ENCODE measurements at places on chromosomes 16 and 17.

GRCh38 chr16:29993903-29994599, 1.4 kb downstream of the HIRIP3 start:
- no peak for DNase-seq

- no peak for DNase-seq
Observed at GRCh38 chr17:65323049-65323448, 185.9 kb downstream of the RGS9 start.

GRCh38 chr16:4116325-4117249, at the start of gene ADCY9:
TSS of gene ADCY9 (minus strand) at chr16:4116442. CDS start at chr16:4115442, 1,000 bp downstream.
- no peak for DNase-seq

DNA sequence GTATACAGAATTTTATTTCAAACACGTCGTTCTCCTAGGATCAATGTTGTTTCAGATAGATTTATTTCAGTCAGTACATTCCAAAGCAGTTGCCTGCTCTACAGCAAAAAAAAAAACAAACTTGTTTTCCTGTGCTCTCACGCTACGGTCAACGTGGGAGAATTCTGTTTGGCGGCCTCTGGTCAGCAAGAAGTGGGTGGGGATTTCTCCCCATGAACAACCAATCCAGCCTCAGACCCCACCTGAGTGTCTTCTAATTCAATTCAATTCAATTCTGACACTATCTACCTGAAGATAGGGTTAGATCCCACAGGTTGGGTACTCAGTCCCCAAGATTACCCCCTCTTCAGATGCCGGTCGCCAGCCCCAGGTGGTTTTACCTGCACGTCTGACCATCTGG, 22.1 kb downstream of the C17orf58 start:
- DNase-seq: no peak

DNA sequence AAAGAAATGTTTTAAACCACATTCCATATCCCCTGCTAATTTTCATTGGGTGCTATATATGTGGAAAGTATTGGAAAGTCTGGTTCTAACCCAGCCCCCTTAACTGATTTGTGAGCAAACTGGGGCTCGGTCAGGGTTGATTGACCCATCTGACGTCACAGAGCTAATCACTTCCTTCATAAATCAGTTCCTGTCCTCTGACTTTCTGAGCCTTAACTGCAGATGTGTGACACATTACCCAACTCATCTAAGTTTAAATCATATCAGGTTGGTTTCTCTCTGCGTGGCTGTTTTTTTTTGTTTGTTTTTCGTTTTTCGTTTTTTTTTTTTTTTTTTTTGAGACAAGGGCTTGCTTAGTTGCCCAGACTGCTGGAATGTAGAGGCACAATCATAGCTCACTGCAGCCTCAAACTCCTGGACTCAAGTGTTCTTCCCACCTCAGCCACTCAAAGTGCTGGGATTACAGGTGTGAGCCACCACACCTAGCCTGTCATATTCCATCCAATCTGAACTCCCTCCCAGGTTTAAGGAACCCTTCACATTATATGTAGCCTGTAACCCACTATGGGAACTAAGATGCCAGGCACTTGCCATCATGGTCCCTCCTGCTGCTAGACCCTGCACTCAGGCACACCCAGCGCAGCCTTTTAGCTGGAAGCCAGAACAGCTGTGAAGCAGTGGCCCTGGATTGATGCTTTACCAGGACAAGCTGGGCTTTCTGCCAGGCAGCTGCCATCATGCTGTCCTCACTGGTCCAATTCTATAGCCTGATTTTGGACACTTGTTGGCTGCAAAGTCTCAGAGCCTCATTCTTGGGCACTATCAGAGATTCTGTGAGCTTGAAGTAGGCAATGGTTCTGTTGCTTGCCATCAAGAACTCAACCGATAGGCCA, 6.9 kb upstream of the BPTF start:
- DNase-seq: no peak

DNA sequence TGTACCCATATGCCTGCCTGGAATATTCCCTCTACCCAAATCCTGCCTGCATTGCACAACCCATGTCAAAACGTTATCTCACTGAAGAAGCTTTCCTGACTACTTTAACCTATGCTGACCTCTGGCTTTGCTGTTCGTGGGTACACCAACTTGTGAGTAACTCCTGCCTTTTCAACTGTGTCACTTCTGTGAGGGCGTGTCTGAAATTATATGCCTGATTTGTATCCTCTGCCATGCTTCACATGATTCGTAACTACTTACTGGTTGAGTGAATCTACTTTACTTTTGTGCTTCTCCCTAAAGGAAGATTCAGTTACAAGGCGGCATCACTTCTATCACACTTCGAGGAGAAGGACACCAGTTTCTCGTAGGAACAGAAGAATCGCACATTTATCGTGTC, 33.3 kb upstream of the USP43 start:
- no peak for DNase-seq

DNA sequence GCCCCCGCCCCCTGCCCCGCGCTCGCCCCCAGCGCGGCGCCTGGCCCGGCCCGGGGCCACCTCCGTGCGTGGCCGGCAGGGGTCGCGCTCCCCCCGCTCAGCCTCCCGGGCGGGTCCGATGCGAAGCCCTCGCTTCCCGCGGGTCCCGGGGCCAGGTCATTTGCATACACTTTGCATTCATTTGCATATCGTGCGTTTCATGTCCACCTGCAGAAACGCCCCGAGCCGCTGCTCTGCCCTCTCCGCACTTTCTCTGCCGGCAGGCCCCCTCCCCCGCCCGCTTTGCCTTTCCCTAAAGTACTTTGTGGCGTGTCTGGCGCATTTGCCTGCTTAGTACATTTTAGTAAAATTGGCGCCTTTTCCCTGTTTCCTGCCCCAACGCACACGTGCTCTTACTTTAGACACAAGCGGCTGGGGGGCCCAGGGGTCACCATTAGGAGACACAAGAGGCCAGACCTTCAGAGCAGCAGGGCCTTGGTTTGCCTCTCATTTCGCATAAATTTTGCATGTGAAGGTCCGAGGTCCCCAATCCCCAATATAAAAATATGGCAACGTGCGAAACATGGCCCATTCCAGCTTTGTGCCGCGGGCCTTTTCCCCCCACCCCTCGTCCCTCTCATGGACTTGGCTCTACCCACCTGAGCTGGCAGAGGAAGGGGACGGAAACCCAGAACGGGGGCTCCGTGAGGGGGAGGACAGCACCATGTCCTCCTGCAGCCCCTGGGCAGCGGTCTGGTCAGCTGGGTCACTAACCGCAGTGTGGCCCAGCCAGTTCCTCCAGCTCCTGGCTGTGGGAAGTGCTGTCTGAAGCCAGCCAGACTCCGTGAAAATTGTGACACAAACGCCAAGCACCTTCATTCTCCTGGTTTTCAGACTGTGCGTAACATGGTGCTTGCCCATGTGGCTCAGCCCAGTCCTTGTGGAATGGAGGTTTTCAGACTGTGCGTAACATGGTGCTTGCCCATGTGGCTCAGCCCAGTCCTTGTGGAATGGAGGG, 34.8 kb downstream of the CBFA2T3 start:
- DNase-seq: no peak

GRCh38 chr16:84950906-84951305, 60.4 kb downstream of the ZDHHC7 start:
- no peak for DNase-seq

DNA sequence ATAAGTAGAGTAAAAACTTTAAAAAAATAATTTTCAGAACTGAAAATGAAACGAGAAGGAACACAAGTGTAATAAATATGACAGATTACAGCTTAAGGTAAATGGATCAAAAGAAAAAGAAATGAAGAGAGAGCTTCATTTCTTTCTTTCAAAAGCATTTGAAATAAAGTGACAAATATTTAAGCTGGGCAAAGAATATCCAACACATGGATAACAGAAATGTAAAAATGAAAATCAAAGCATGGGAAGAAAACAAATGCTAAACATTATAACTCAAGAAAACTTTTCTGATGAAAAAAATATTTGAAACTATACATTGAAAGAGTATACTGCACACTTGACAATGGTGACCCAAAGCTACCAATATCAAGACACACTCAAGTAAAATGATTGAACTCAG, 143.6 kb upstream of the IRX5 start:
- no peak for DNase-seq

DNA sequence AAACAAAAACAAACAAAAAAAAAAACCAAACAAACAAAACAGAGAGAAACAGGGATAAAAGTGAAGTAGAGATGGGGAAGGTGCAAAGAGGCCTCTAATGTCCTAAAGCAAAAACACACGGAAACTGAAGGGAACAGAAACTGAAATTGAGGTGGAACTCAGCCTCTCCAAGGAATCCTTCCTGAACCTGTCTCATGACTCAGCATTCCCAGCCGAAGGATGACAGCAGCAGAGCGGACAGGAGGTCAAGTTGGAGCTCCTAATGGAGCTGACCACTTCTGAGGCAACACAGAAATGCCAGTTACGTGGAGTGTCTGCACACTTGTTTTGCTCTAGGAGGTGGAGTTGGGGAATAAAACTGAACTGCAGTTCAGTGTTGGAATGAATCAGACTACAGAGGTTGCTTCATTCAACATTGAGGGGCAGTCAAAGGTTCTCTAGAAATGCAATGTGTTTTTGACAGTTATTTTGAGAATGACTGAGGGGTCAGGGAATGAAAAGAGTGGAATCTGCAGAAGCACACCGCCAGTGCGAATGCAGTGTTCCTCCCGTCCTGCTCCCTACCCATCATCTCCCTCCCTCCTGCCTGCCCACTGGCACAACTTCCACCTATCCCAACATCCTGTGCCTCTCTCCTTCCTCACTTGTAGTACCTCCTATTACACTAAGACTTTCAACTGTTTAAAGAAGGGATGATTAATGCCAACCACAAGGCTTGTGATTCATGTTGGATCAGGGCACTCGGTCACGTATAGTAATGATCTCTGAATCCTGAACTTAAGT, 6.3 kb downstream of the UBE2O start:
- no peak for DNase-seq

- DNase-seq: no peak
Observed at GRCh38 chr17:17084941-17085340, 42.7 kb downstream of the MPRIP start.

GRCh38 chr17:15469260-15469659, 1.8 kb upstream of the CDRT4 start:
- no peak for DNase-seq

DNA sequence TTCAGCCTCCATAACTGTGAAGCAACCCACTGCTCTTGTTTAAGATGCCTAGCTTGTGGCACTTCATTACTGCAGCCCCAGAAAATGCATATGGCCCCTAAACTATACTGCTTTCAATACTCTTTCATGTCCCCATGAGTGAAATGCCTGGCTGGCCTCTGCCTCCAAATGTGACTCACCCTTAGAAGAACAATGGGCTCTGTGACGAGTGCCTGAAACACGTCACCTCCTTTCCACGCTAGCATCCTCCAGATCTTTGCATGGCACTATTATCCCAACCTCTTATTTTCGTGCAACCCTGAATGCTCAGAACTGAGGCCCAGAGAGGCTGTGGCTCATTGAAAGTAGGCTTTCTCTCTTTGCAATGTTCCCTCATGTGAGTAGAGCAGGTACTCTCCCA, 233.1 kb downstream of the CBLN1 start:
- DNase-seq: no peak

DNA sequence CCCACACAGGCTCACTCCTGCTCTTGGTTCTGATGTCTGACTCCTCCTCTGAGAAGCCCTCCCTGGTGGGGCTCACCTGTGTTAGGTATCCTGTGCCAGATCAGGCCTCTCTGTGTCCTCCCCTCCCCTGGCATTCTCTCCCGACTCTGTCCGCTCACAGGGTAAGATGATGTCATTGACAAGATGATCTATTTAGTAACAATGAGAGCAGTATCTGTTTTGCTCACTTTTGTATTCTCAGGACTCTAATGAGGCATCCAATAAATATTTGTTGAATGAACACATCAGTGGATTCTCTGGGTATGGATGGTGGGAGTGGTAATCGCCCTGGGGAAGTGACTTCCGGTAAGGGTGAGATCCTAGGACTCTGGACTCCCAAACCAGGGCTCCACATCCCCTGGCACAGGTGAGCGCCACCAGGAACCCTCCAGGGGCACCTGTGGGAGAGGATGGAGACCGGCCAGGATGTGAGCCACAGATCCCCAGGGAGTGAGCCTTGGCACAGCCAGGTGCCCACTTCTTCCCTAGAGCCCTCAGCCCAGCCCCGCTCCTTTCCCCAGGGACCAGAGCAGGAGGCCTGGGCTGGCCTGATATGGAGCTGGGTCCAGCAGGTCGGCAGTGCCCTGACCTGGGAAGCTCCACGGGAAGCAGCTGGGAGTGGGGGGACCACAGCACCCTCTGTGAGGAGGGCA, 5.4 kb upstream of the HAP1 start:
- DNase-seq: no peak

GRCh38 chr16:84794626-84795025, 25.2 kb upstream of the CRISPLD2 start:
- DNase-seq: no peak

GRCh38 chr16:46717692-46718091, 28.2 kb downstream of the ORC6 start:
- no peak for DNase-seq

GRCh38 chr16:13999895-14000425, 71.2 kb upstream of the MRTFB start:
- DNase-seq: no peak

DNA sequence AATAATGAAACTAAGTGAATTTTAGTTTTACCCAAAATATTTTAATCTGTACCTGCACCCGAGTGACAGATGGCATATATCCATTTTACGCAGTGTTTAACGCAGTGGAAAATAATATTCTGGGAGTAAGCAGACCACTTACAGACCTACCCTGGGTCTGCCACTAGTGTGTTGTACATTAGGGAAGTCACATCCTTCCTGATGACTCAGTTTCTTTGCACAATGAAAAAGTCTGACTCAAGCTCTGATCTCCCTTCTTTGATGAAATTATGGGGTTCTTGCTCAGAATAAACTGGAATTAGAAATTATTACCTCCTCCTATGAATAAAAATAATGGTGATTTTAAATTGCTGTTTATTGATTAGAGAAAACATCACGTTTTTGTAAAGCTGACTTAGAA, 123.2 kb upstream of the AXIN2 start:
- DNase-seq: no peak

GRCh38 chr17:74748279-74748528, 224 bp upstream of the NHERF1 start:
- no peak for DNase-seq

GRCh38 chr16:71339236-71340171, 19.0 kb upstream of the CALB2 start:
- DNase-seq: no peak

- no peak for DNase-seq
Observed at GRCh38 chr17:76262732-76263344, 2.3 kb upstream of the UBALD2 start.

GRCh38 chr17:77366558-77367245, 225.9 kb downstream of the SEC14L1 start:
- no peak for DNase-seq

- no peak for DNase-seq
Observed at GRCh38 chr16:87762071-87762571, 3.7 kb downstream of the KLHDC4 start.

DNA sequence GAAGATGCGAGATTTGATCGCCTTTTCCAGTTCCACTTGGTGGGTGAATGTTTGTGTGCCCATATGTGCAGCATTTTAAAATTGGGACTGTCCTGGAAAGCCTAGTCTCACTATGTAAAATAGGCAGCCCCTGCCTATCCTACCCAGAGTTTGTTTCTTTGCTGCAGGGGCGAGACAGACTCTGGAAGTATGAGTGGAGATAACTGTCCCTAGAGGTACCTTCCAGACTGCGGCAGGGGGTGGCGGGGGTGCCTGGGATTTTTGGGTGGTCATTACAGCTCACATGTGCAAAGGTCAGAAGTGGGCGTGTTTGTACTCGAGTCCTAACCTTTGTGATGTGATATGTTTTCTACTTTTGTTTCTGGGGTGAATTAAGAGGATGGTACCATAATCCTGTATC, 36.6 kb downstream of the MPRIP start:
- no peak for DNase-seq

All from NCI-H1417 treated with DMSO at 0.1 percent for 48 hours (cell line).